ENCODE measurements at places on chromosomes 6 and 20. TPM values are rescaled to one million over a fixed set of nuclear protein-coding genes. Genes with fewer than 3 reads are reported as not detected.

- H3K27me3 ChIP-seq = no peaks in the 10 kb centered on the region
- H3K36me3 ChIP-seq = no peaks in the 10 kb centered on the region
- no peak overlapping the region for H3K27ac ChIP-seq
- H3K4me3 ChIP-seq = no peak overlapping the region
- H3K4me1 ChIP-seq = peaks cover 6% of the 10 kb centered on the region
Measured at GRCh38 chr6:4670290-4670689, 105.9 kb upstream of the CDYL start.

DNA sequence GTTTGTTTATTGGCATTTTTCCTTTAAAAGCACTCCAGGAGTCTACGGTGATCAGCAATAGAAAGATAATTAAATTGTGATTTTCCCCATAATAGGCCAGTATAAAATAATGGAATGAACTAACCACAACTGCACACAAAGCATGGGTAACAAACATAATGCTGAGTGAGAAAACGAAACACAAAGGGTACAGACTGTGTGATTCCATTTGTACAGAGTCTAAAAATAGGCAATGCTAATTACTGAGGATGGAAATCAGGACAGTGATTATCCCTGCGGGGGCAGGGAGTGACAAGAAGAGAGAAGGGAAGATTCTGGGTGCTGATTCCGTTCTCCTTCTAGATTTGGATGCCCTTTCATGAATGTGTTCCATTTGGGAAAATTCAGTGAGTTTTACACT, 478.1 kb downstream of the PREX1 start:
- H3K36me3 ChIP-seq = no peaks in the 10 kb centered on the region
- H3K4me3 ChIP-seq = no peak overlapping the region
- DNase-seq = no peak

DNA sequence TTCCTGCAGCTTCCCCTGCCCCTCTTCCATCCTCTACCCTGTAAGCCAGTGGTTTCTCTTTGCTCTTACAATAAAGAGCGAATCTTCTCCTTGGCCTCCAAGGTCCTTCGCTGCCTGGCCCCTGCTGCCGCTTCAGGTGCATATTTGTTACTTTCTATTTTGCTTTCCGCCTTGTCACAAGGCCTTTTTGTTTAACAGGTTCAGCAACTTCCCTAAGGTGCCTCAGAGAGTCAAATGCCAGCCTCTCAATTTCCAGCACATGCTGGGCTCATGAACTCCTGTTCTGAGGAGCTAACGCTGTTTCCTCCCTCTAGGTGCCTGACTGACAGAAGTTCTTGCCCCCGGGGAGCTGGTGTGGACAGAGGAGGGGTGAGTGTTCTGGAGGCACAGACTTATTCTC, 42.4 kb upstream of the EPB41L1 start:
- H3K27me3 ChIP-seq = peaks cover 5% of the 10 kb centered on the region
- H3K36me3 ChIP-seq = no peaks in the 10 kb centered on the region
- no peak for DNase-seq
- H3K4me1 ChIP-seq = no peaks in the 10 kb centered on the region
- no peak overlapping the region for H3K27ac ChIP-seq

- H3K27me3 ChIP-seq = no peaks in the 10 kb centered on the region
- H3K4me3 ChIP-seq = no peak overlapping the region
- H3K27ac ChIP-seq = no peak overlapping the region
- no peaks in the 10 kb centered on the region for H3K4me1 ChIP-seq
- no peaks in the 10 kb centered on the region for H3K36me3 ChIP-seq
- DNase-seq = no peak
Measured at GRCh38 chr20:43284486-43284885, 94.8 kb upstream of the PTPRT start.

Gene CLVS2
- total RNA-seq = 0.17 TPM

Data from psoas muscle (tissue), 8 donors.